Renal cortex interstitium (tissue), 15 donors: ENCODE measurements at places on chromosomes 7 and 10. TPM values are rescaled to one million over a fixed set of nuclear protein-coding genes. Genes with fewer than 3 reads are reported as not detected.

- DNase-seq: no peak
These were observed 26.6 kb upstream of the R3HCC1L start for GRCh38 chr10:98107644-98108430.

The FRMD4A gene
- polyA plus RNA-seq: 86.9 TPM

GRCh38 chr10:124224331-124225028 is 131.1 kb upstream of the CHST15 start:
- DNase-seq: no peak

The PRR15 gene
- 14.6 TPM for polyA plus RNA-seq

DNA sequence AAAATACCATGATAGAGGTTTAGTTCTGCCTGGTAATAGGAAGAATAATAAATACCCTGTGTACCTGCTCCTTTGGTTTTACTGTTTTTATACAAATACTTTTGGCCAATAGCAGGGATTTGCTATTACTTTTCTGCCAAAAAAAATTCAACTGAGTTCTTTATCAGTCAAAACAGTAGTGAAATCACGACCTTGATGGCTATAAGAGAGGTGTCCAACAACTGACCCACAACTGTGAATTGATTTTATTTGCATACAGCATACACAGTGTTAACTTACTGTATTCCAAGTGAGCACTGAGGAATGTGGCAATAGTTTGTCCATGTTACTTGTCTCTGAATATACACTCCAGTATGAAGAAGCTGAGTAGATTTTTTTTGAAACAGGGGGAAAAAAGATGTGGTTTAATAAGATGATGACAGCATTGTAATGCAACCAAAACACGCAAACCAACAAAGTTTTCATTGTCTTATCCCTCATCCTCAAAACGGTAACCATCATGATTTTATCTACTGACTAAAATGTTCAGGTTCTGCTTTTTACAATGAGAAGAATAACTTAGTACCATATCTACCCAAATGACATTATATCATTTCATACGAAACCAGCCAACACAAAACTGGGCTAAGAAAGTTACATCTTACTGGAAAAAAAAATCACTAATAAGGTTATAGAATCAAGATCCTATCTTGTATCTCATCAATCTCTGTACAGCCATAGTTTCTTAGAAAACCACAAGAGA is 63.3 kb downstream of the GSAP start:
- no peak for DNase-seq

The PAPOLB gene
- polyA plus RNA-seq: 0.10 TPM

- no peak for DNase-seq
These were observed at the start of gene C10orf67 for GRCh38 chr10:23344241-23344841. TSS of gene C10orf67 (minus strand) at chr10:23344797. CDS start at chr10:23344774, 23 bp downstream.

GRCh38 chr7:12701433-12701832 is 14.0 kb downstream of the ARL4A start:
- no peak for DNase-seq

The PLEKHS1 gene
- 0.10 TPM for polyA plus RNA-seq

The GIMAP8 gene
- polyA plus RNA-seq: 9.4 TPM

The BTBD16 gene
- polyA plus RNA-seq: 0.36 TPM

The FRMPD2 gene
- polyA plus RNA-seq: 0.60 TPM

- DNase-seq: no peak
These were observed 110.5 kb downstream of the HECTD2 start for GRCh38 chr10:91520661-91521060.

GRCh38 chr10:58544135-58544534 is 31.5 kb downstream of the BICC1 start:
- no peak for DNase-seq

DNA sequence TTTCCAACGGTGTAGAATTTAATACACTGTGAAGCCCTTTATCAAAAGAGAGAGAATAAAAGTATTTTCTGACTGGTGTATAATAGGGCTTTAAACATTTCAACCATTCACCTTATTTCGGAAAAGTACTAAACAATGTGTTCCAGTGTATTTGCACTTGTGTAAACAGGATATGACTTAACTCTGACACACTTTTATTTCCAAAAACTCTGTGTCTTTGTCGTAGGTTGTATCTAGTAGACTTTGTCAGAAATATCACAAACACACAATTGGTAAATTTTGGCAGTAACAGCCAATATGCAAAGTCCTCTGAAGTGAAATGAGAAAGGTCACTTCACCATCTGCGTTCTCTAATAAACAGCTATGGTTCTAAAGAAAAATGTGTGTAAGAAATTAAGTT is 10.3 kb upstream of the TSPAN13 start:
- DNase-seq: no peak

DNA sequence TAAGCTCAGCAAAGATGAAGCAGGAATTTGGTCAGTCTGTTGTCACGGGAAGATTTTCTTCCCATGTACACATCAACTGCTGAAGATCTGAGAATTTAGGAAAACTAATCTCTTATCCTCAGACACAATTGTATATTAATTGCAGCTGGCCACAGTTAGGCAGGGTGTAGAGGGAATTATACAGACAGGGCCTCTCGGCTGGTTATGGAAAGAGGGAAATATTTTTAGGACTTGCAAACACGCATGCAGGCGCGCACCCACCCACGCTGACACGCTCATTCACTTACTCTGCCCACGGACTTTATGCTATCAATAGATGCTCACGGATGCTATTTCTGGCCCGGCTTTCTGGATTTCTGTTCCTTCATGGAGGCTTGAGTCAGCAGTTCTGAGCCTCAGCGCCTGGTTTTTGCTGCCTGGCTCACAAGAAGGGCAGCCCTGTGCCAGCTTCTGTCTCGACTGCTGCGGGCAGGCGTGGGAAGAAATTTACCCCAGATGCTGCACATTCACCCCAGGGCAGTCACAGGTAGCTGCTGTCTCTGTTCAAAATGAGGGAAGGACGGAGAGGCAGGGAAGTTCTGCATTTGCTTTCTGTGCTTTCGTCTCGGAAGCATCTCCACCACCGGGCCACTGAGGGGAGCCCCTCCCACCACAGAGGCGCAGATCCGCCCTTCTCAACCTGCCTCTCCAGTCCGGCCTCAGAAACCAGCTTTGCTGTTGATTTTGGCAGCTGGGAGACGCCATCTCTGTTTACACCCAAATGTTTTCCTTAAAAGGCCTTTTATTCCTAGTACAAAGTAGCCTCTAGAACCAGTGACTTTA is 116.3 kb upstream of the BTBD16 start:
- DNase-seq: no peak

DNA sequence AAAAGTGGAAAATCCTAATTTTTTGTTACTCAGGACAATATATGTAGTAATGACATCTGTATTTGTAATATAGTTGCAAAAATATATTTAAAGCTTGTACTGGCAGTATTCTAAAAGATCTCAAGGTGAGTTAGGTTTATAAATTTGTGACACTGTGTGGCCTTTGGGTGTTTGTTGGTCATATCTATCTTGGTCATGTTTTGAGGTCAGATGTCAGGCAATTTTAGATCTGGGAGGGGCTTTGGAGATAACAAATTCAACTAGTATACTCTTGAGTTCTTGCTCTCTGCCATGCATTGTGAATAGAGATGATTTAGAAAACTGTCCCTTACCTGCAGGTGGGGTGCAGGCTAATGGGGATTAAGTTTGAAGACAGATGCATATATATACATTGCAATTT is 3.1 kb downstream of the TBC1D12 start:
- no peak for DNase-seq

The AGMO gene
- 1.1 TPM for polyA plus RNA-seq

GRCh38 chr7:15856311-15856710 is 169.8 kb upstream of the MEOX2 start:
- DNase-seq: no peak

DNA sequence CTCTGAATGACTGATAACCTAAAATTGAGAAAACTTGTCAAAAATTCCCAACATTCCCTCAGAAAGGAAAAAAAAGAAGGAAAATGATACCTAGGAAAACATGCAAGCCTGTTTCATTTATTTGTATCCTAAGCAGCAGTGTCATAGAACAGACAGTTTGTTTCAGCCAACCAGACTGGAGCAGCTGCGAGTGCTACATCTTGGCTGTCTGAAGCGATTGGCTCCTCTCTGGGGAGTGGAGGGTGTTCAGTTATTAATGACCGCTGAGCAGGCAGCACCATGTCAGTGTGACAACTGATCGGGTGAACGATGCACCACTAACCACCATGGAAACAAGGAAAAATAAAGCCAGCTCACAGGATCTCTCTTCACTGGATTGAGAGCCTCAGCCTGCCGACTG is at the start of gene LRRN3:
Gene LRRN3 (plus strand): TSS at position 282 of the 400 bp plus-strand sequence. CDS start 31,646 bp downstream, outside the sequence.
- peak; percentile 23 for DNase-seq

DNA sequence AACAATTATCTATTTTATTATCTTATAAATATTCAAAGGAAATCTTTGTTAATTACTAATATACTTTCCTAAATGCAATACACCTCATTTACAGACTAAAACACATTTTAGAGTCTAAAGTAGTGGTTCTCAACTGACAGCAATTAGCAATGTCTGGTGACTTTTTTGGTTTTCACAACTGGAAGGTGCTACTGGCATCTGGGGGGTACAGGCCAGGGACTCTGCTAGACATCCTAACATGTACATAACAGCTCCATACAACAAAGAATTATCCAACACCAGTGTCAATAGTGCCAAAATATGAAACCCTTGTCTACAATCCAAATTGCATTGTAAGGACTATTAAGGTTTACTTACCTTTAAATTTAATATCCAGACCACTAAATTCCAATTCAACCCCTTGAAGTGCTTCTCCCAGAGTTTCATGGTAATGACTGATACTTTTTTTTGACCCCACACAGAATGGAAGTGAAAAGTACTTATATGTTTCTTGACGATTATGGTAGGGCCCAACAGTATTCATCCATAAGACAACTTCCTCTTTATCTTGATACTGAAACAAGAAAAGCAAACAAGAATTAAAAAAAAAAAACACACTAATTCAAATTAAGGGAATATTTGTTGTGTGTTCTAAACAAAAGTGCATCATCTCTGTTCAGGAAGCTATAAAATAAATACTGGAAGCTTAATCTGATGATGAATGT is 10.4 kb downstream of the TM9SF3 start:
- DNase-seq: no peak

GRCh38 chr7:18356191-18356645 is 139.3 kb upstream of the HDAC9 start:
- peak; percentile 36 for DNase-seq

GRCh38 chr10:124183617-124184016 is 90.2 kb upstream of the CHST15 start:
- DNase-seq: no peak
